ENCODE measurements at places on chromosomes 7 and 10.

- peak; percentile 56 for DNase-seq
Observed at GRCh38 chr7:140003913-140004382, 58.8 kb downstream of the PARP12 start.

DNA sequence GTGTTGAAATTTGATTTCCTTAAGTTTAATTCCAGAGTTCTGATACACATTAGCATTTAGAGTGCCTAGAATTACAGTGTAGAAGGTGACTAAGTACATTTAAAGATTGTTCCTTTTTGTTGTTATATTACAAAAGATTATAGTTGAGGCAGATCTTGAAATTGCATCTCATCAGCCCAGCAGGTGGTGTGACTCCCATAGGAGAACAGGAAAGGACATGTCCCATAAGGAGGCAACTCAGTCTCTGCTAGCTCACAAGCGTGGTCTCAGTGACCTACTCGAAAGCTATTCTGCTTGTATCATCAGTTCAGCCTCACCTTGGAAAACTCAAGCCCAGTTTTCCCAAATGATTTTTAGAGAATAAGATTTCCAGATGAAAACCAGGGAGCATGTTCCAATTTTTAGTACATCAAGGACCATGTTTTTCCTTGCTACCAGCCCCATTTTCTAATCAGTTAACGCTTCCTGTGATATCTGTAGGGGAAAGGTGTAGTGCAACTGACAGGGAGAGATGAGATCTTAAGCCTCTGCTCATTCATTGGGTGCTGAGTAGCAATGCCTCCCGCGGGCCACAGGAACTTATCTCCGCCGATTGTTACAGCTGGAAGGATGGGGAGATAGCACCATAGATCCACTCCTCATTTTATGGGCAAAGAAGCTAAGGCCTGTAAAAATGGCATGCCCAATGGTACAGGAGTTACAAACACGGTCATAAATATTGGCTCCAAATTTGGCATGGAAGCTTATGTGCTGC lies 1.1 kb upstream of the GNAI1 start:
- DNase-seq = no peak

GRCh38 chr10:71708301-71708703 lies 11.3 kb downstream of the C10orf105 start:
- DNase-seq = no peak

DNA sequence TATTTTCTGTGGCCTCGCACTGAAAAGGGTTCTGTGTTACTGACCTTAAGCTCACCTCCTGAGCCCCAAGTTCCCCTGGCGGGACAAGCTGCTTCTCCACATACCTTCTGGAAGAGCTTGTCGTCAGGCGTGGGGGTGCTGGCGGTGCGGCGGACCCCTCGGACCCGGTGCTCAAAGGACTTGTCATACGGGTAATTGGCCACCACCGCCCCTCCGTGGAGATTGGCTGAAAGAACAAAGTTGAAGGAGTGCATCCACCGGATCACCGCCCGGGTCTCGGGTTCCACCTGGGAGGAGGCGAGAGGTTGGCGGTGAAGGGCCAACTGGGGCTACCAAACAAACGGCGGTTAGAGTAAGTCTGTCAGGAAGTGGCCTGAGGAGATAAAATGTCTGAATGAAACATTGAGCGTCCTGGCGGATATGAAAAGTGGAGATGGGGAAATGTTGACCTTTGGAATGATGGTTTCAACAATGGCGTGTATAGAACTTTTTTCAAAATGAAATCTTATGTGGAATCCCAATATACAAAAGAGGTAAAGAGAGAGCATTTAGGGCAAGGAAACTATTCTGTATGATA lies 16.5 kb downstream of the CPN1 start:
- no peak for DNase-seq

DNA sequence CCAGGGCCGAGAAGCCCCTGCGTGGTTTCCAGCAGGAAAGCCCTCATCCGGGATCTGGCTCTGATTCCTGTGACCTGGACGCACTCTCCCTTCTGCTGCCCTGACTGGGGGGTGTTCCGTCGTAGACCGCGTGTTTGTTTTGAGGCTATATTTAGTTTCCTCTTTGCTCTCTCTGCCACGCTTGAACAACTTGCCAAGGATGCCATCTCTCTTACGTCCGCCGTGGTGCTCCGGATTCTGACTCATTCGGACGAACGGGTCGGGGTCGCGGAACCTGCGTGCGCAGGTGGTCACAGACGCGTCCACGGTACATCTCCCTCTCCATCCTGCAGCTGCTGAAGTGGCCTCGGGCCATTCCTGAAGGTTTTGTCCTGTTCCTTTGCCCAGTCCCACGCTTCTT lies 10.4 kb upstream of the SORCS3 start:
- DNase-seq = no peak

GRCh38 chr7:80453699-80454340 lies 58.0 kb downstream of the GNAT3 start:
- DNase-seq = no peak

GRCh38 chr10:95796504-95796903 lies 40.5 kb downstream of the ENTPD1 start:
- no peak for DNase-seq

DNA sequence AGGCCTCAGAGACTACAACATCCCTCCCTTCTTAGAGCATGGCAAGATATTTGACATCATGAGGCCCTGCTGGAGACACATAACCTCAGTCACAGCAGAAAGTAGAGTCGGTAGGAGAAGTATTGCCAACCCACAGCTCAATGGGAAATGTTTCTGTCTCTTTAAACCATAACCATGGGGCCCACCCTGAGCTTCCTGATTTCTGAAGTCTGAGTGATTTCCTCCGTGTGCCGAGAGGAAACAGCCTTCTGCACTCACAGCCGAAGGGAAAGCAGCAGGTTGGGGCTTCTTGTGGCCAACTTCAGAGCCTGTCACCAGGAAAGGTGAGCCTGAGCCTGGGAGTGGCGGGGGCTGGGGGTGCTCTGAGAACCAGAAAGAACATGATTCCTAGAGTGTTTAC lies at the start of gene GIMAP1:
GIMAP1 (plus strand) TSS at position 246 of the 400 bp plus-strand sequence. CDS start 2,435 bp downstream, outside the sequence.
- no peak for DNase-seq

DNA sequence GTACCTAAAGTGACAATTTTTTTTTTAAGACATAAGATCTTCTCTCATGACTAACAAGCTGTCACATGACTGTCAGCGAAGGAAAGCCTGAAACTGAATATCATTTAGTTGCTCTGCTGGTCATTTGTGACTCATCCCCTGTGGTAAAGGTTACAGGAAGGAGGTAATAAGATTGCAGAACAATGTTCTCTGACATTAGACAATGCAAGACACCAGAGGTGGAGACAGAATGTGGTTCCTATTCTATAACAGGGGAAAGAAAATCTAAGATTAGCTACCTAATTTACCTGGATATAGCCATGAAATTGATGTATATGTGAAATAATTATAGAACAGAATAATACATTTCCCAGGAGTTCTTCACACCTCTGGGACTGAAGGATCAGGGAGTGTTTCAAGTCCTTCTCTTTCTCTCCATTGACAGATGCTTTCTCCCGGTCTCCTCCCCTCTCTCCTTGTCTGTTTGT lies 47.7 kb downstream of the LRGUK start:
- DNase-seq = peak; percentile 33

GRCh38 chr10:33722067-33722466 lies 387.6 kb upstream of the NRP1 start:
- no peak for DNase-seq

DNA sequence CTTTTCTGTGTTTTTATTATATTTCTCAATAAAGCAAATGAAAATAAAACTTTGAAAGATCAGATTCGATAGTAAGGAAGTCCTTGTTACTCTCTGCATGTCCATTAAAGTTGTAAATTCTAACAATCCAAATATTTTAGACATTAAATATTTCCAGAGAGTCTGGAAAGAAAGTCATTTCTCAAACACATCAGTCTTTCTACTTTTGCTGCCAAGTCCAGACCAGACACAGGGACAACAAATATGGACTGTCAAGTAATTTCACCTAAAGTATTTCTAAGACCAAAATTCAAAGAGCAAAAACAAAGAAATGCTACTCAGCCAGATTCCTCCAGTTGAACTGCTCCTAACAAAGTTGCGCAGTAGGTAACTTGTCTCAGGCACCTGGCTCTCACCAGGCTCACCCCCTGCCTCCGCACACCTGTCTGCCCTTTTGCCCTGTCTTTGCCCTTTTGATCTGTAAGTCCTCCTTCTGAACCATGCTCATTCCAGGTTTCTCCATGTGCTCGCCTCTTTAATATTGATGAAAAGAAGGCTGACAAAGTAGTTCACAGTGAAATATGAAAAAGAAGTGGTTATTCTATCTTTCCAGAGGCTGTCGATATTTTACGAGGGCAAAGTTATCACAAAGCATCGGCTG lies 300.5 kb downstream of the C7orf25 start:
- no peak for DNase-seq

- no peak for DNase-seq
Observed at GRCh38 chr10:21340331-21340730, 185.2 kb downstream of the SKIDA1 start.

DNA sequence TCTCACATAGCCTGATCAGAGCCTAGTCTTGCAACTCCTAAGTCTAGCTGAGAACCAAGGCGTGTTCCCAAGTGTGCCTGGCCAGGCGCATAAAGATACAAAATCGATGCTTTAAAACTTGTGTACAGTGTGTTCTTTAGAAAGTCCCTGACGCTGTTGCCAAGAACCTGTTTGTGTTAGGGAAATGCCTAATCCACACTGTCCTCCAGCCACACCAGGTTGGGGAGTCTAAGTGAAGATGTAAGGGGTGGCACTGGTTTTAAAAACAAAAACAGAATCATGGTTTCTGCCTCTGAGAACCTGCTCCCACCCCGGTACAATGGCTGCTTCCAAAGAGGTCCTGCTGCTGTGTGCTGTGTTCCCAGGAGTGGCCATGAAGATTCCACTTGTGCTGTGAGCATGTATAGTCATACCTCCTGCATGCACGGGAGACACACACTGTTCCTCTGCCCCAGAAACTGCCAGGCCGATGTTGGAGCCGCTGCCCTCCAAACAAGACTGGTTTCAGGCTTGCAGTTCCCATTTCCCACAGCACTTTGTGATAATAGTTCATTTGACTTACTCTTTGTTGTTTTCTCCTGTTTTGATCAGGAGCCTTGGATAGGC lies 88.5 kb downstream of the CCNY start:
- DNase-seq = no peak

GRCh38 chr10:107741971-107742370 lies 577.5 kb upstream of the SORCS1 start:
- DNase-seq = no peak

GRCh38 chr7:139603282-139603681 lies 79.8 kb downstream of the CLEC2L start:
- DNase-seq = no peak

DNA sequence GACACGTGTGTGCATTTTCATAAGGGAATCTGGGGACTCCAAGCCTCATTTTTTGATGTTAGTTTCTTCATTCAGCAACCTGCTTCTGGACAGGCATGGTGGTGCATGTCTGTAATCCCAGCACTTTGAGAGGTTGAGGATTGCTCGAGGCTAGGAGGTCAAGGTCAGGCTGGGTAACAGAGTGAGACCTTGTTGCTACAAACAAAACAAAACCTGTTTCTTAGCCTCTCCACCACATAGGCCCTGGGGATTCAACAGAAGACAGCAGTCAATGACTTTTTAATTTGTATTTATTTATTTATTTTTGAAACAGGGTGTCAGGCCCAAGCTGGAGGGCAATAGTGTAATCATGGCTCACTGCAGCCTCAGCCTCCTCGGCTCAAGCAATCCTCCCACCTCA lies 6.9 kb upstream of the CYTH3 start:
- DNase-seq = no peak

GRCh38 chr10:2782265-2782664 lies 285.1 kb upstream of the PFKP start:
- no peak for DNase-seq

DNA sequence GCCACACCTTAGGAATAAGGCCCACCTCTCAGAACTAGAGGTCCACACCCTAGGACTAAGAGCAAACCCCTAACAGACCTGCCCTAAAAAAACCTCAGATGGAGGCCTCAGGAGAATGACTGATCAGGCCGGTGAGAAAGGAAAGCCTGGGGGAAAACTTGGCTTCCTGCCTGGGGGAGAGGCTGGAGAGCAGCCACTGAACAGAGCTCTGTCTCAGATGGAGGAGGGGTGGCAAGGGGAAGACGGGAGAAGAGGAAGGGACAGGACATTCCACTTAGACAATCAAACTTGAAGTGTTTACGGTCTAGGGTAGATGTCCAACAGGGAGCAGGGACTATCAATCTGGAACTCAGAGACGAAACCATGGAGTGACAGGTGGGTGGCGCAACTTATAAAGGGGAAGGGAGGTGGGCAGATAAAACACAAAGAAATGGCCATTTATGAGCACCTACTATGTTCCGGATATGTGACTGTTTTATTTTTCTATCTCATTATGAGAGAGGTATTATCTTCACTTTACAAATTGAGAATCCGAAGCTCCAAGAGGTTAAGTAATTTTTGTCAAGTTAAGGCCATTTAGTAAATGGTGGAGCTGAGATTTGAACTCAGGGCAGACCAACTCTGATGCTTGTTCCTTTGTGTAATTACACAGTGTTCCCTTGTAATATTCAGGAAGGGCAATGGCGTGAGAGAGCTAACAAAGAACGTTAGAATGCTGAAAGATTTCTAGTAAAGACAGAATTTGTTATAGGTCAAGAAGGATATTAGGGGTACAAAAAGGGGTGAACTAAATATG lies 82.6 kb downstream of the DNMBP start:
- DNase-seq = no peak

DNA sequence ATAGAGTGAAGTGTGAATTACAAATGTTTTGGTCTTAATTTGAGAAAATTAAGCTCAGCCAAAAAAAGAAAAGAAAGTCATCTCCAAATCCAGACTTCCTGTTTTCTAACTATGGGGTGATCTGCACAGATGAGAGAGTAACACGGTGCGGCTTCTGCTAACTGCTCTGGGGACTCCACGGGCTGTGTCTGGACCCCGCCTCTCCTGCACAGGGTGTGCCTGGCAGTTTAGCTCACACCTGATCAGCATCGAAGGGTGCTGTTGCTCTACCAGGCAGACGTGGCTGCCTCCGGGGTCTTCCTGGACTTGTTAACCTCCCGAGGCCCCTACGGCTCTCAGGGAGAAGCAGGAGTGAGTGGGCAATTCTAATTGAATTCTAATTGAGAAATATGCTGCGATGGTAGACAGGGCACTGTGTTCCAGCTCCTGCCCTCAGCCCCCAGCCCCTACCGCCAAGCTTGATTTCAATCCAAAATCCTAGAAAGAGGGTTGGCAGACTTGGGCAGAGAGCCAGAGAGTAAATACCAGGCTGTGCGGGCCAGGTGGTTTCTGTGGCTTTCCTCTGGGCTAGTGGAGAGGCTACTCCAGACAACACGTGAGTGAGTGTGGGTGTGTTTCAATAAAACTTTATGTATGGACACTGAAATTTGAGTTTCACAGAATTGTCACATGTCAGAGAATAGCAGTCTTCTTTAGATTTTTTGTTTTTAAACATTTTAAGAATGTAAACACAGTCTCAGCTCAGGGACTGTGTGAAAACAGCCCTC lies 13.4 kb downstream of the SHH start:
- no peak for DNase-seq

- no peak for DNase-seq
Observed at GRCh38 chr10:122703483-122704448, 4.1 kb upstream of the C10orf120 start.

- no peak for DNase-seq
Observed at GRCh38 chr7:30931929-30932540, 20.4 kb downstream of the AQP1 start.

GRCh38 chr10:132865851-132866600 lies 76.3 kb downstream of the CFAP46 start:
- no peak for DNase-seq

- DNase-seq = no peak
Observed at GRCh38 chr10:71099731-71100361, 112.5 kb upstream of the UNC5B start.

Measured in AG04450 (cell line).